HFF-Myc (cell line): ENCODE measurements at places on chromosomes 12 and 14.

DNA sequence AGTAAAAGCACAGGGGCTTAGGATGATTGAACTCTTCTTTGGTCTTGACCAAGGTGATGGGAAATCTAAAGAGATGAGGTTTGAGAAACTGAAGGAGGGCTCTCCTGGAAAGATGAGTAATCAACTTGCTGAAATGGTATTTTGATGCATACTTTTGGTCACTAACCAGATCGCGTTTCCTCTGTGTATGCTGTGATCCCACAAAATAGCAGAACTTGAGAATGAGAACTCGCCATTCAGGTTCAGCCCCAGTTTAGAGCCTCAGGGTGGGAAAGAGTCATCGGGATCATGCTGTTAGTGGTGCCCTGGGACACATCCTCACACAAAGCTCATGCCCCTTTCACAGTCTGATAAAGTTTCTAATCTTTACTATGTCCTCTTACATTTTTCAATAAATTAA lies 488.8 kb downstream of the ETNK1 start:
- DNase-seq = no peak

GRCh38 chr12:49131051-49131893 lies at the start of gene TUBA1B:
TUBA1B (minus strand) TSS chr12:49131395; CDS start chr12:49131300, 95 bp downstream.
- peak; percentile 27 for DNase-seq

DNA sequence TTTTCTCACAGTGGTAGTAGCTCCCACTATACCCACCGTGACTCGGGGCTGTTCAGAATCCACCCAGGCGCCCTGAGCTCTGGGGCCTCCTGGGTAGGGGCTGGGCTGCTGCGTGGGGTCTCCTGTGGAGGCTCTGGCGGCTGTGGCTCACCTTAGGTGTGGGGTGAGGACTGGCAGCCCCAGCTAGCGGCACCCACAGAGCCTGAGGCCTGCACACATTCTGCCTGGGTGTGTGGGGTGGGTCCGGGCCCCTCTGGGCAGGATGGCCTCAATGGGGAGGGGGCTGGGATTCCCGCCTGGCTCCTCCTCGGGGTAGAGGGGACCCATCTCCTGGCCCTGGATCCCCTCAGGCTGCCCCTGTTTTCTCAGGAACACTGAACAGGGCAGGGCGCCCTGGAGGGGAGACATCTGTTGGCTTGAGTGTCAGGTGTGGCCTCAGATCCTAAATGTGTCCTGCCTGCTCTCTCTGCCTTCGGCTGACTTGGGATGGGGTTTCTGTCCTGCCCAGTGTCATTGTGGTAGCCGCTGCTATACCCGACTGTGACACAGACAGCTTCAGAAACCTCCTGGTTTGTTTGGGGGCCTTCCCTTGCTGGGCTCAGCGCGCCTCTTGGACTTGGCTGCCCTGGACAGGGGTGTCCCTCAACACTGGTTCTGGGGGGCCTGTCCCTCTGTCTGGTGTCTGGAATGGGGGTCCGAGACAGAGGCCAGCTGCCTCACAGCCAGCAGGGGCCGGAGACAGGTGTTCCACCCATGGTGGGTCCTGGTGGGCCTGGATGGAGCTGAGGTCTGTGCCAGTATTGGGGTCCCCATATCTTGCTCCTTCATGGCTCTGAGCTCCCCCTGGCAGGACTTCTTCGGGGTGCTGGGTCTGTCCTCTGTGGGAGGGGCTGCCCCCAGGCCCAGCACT lies 354.9 kb downstream of the TMEM121 start:
- no peak for DNase-seq

DNA sequence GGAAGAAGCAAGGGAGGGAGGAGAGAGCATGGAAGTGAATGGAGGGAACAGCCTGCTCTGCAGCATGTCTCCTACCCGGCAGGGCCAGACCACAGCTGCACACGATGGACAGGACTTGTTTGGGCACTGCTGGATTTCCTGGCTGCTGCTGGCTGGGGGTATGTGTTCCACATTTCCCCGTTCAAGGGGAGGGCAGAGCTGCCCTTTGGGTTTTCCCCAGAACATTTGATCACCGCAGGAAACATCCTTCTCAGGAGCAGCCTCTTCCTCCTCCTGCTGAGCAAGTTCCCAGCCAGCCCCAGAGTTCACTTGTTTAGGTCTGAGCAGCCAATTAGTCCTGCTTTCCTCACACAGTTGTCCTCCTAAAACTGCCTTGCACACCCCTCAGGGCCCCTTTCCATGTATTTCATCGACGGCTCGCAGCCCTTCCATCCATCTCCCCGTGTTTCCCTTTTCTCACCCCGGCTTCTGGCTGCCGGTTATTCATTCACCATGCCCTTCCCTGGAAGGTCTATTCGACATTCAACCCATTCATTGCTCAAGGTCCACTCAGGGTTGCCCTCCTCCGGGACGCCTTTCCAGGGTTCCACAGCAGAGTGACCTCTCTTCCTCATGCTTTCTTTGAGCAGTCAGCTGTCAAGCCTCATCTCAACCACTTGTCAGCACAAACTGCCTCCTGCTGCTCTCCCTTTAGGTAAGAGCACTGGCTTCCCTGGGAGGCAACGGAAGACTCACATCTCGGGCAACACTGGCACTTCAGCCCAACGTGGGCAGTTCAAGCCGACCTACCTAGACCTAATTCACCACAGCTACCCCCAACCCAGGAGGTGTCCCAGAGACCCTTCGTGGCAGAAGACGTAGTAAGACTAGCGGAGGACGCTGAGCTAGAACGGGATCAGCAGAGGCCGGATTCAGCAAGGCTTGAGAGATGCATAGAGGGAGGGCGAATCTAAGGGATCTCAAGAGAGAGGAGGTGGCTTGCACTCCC lies 20.1 kb upstream of the ANO2 start:
- DNase-seq = no peak

DNA sequence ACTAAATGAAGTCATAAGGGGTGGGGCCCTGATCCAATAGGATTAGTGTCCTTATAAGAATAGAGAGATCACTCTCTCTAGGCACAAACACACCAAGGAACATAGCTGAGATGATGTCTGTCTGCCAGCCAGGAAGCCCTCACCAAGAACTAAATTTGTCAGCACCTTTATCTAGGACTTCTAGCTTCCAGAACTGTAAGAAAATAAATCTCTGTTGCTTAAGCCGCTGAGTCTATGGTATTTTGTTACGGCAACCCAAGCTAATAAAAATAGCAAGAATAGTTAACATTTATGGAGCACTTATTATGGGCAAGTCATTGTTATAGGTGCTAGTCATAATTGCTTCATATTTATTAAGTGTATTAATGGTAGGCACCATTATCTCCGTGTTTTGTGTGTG lies 249.6 kb downstream of the MSRB3 start:
- no peak for DNase-seq

GRCh38 chr14:31926652-31927347 lies 150.3 kb upstream of the ARHGAP5 start:
- DNase-seq = no peak
